ENCODE measurements at places on chromosomes 2 and 18.

DNA sequence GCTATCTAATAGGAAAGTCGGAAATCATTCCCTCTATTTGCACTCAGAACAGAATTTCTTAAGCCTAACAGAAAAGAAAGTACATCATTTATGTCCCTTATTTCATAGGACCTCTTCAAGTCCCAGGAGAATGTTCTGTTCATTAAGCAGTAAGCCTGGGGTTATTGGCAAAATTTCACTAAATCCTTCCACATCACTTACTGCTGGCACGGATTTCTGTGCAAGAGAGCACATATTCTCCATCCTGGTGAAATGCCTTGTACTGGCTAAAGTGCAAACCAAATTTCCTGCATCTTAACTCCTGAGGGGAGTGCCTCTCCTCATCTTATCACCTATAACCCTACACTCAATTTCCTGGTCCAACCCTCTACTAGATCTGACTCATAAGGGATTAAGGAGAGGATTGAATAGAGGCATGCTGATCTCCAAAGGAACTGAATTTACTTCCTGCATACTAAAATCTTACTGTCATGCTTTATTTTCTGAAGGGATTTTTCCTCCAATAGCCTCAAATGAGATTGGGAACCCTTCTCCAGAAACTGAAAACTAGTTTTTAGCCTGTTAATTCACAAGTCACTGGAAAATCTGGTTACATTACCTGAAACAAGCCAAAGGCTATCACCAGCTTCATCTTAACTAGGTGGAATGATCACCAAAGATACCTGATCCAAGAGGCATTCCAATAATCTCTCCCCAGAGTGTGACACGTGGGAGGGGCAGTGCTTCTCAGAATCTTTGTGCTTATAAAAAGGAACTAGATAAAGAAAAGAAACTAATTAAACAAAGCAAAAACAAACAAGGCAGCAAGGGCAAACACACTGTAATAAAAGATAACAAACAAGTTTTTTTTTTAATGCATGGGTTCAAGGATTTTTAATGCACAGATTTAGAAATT, 311.1 kb downstream of the NR4A2 start:
- H3K4me3 ChIP-seq = no peak overlapping the region
- no peak for DNase-seq
- no peaks in the 10 kb centered on the region for H3K27me3 ChIP-seq
- H3K36me3 ChIP-seq = no peaks in the 10 kb centered on the region
- H3K4me1 ChIP-seq = no peaks in the 10 kb centered on the region
- no peak overlapping the region for H3K27ac ChIP-seq

- no peaks in the 10 kb centered on the region for H3K4me1 ChIP-seq
- no peaks in the 10 kb centered on the region for H3K27me3 ChIP-seq
- H3K36me3 ChIP-seq = no peaks in the 10 kb centered on the region
- DNase-seq = no peak
- H3K4me3 ChIP-seq = no peak overlapping the region
- H3K27ac ChIP-seq = no peak overlapping the region
These were observed 150.3 kb downstream of the SATB2 start for GRCh38 chr2:199307461-199307860.

- H3K36me3 ChIP-seq = no peaks in the 10 kb centered on the region
- H3K4me1 ChIP-seq = no peaks in the 10 kb centered on the region
- no peak overlapping the region for H3K27ac ChIP-seq
- no peak overlapping the region for H3K4me3 ChIP-seq
- H3K27me3 ChIP-seq = no peaks in the 10 kb centered on the region
These were observed 215.1 kb upstream of the CYP26B1 start for GRCh38 chr2:72362733-72363132.

DNA sequence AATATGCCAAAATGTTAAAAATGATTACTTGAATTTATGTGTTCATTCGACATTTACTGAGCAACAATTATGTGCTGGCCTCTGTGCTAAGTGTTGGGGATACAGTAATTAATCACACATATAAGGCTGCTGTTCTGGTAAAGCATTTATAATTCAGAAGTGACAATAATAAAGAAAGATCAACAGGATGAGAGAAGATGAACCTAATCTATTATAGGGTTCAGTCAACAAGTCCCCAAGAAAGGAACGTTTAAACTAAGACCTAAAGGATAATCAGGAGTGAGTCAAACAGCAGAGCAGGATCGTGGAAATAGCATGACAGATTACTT, 60.1 kb upstream of the COX7A2L start:
- no peak overlapping the region for H3K4me3 ChIP-seq
- DNase-seq = no peak
- H3K27ac ChIP-seq = no peak overlapping the region
- no peaks in the 10 kb centered on the region for H3K4me1 ChIP-seq
- no peaks in the 10 kb centered on the region for H3K36me3 ChIP-seq

DNA sequence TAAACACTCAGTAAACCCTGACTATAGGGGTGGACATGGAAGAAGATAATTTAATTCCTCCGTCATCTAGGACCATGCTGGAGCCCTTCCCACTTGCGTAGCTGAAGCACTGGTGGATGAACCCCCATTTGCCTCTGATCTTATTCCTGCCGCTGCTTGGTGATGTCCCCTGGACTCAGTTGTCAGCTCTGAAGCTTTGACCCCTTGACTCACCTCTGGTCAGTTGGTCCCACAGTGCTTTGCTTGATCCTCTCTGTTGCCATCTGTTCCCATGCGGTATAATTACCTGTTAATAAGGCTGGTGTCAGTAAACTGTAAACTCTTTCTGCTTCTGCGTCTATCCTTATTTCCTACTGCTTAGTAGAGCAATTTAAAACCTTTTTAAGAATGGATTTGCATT, 126.9 kb downstream of the SPTBN1 start:
- no peaks in the 10 kb centered on the region for H3K36me3 ChIP-seq
- no peak overlapping the region for H3K27ac ChIP-seq
- no peak overlapping the region for H3K4me3 ChIP-seq
- peaks cover 88% of the 10 kb centered on the region for H3K4me1 ChIP-seq
- no peaks in the 10 kb centered on the region for H3K27me3 ChIP-seq

GRCh38 chr2:214401580-214401979, 9.3 kb upstream of the VWC2L start:
- H3K27me3 ChIP-seq = no peaks in the 10 kb centered on the region
- no peaks in the 10 kb centered on the region for H3K36me3 ChIP-seq
- no peak overlapping the region for H3K27ac ChIP-seq
- DNase-seq = no peak

DNA sequence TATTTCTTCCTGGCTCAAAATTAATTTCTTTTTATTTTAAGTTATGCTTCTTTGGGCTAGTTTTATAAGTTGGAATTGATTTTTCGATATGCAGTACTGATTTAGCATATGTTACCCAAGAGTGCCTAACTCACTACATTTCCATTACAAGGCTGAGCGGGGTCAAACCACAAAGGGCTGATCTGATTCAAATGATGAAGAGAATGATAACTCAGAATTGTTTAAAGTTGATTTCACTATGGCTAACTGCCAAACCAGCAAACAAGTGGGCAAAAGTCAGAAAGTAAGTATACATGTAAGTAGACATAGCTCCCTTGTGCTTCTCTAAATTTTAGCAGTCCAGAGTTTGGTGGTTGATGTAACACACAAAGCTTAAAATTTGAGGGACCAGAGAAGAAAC, 35.6 kb downstream of the RAD51AP2 start:
- DNase-seq = no peak
- no peaks in the 10 kb centered on the region for H3K27me3 ChIP-seq
- H3K27ac ChIP-seq = no peak overlapping the region
- no peak overlapping the region for H3K4me3 ChIP-seq
- H3K4me1 ChIP-seq = no peaks in the 10 kb centered on the region

DNA sequence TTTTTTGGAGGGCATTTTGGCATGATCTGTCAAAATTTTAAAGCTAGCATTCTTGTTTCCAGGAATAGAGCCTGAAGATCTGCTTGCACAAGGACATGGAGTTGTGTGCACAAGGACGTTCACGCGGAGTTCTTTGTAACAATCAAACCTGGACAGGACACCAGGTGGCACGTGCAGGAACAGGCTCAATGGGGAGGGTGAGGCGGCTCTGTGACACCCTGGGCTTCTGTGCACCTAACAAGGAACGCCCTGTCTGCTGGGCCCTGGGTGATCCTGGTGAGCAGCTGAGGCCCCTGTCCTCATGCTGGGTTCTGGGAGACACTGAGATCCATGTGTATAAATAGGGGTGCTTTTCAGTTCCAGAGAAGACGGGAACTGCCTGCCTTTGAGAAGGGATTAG, 93.1 kb upstream of the PXDN start:
- no peak overlapping the region for H3K27ac ChIP-seq
- peaks cover 10% of the 10 kb centered on the region for H3K4me1 ChIP-seq
- no peaks in the 10 kb centered on the region for H3K27me3 ChIP-seq
- H3K4me3 ChIP-seq = no peak overlapping the region

GRCh38 chr2:33230842-33231241, 245.6 kb upstream of the RASGRP3 start:
- no peaks in the 10 kb centered on the region for H3K36me3 ChIP-seq
- H3K27me3 ChIP-seq = no peaks in the 10 kb centered on the region
- H3K27ac ChIP-seq = no peak overlapping the region
- DNase-seq = no peak

Data from common myeloid progenitor, CD34-positive (primary cell).